ENCODE measurements at places on chromosomes 11 and 22. TPM values are rescaled to one million over a fixed set of nuclear protein-coding genes. Genes with fewer than 3 reads are reported as not detected.

CCDC73 gene
- total RNA-seq = under 0.01 TPM

ZNF280B gene
- total RNA-seq = not detected

OR52A1 gene
- total RNA-seq = not detected

CTSD gene
- 354 TPM for total RNA-seq

PKDREJ gene
- total RNA-seq = 0.09 TPM

PNPLA3 gene
- 1.7 TPM for total RNA-seq

TEF gene
- 13.5 TPM for total RNA-seq

CALCB gene
- not detected for total RNA-seq

TUB gene
- total RNA-seq = 7.6 TPM

SLC22A9 gene
- total RNA-seq = not detected

PEX16 gene
- 33.5 TPM for total RNA-seq

ANKRD13D gene
- total RNA-seq = 26.6 TPM

TSG101 gene
- total RNA-seq = 31.9 TPM

All from bronchial smooth muscle cell (primary cell).